Stimulated activated CD8-positive, alpha-beta memory T cell treated with anti-CD3 and anti-CD28 coated beads, Interleukin-4, amount 100 ng/mL, for 24 hours (primary cell): ENCODE measurements at places on chromosomes 13 and 19.

- no peak for DNase-seq
Observed at GRCh38 chr13:61880578-61881283, 465.1 kb upstream of the PCDH20 start.

DNA sequence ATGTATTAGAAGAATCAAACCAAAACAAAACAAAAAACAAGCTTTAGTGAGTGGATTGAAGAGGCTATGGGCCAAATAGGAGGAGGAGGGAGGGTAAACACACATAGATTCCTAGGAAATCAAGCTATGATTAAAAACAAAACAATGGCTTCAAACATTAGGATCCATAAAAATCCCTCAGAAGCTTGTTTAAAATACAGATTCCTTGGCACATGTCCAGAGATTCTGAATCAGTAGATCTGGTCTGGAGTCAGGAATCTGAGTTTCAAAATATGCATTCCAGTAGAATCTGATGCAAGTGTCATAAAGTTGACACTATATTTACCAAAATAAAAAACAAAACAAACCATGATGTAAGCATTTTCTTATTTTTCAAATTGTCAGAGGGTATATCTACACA lies 692.8 kb upstream of the SGCG start:
- DNase-seq = no peak

DNA sequence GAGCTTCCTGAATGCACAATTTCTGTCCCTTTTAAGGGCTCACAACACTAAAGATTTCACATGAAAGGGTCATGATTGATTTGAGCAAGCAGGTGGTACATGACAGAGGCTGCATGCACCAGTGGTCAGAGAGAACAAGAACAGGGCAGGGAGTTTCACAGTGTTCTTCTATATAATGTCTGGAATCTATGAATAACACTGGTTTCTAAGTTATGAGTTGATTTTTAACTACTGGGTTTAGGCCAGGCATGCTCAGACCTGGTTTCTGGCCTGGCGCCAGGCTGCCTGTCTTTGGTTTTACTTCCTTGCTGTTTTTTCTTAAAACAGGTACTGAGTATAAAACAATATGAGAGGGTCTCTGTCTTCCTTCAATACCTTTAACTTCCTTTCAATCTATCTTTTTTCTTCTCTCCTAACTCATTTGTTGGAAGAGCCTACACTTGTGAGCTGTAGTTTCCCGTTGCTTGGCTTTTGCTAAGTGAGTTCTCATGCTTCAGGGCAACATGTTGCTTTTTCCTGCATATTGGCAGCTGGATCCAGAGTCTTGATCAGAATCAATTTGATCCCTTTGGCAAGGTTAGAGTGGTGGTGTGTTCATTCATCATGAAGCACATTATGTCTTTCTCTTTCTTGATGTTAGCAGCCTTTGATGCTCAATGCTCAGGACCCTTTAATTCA lies 38.5 kb upstream of the FGF14 start:
- DNase-seq = no peak

- DNase-seq = no peak
Observed at GRCh38 chr13:61692691-61693090, 277.0 kb upstream of the PCDH20 start.

- no peak for DNase-seq
Observed at GRCh38 chr13:51246418-51247277, 24.4 kb downstream of the FAM124A start.

- DNase-seq = no peak
Observed at GRCh38 chr13:100490692-100491091, 97.9 kb downstream of the GGACT start.

DNA sequence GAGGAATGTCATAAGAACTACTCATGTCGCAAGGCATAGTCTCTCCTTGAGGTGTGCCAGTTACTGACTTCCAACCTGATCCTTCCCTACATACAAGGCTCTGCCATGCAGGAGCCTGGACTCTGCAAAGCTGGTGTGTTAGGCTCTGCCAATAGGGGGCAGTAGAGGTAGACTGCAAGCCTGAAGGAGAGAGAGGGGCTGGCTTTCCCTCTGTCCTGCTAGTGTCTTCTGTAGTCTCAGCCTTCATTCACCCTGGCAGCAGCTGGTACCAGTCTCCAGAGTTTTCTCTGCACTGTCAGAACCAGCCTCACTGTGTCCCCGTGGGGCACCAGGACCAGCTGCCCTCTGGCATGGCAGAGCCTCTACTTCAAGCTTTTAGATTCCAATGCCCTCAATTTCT lies 14.5 kb downstream of the SHISA2 start:
- no peak for DNase-seq

GRCh38 chr19:52216401-52216800 lies 26.5 kb downstream of the PPP2R1A start:
- no peak for DNase-seq

DNA sequence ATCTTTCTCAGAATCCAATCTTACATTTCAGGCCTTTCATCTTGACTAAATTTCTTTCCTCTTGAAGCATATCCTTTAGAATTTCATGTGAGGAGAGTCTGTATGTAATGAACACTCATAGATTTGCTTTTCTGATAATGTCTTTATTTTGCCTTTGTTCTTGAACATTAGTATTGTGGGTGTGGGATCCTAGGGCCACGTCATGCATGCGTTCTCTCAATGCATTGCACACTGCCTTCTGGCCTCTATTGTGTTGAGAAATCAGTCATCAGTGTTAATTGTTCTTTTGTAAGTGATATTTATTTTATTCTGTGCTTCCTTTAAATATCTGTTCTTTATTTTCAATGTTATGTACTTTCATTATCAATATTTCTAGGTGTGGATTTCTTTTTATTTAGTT lies 364.9 kb downstream of the OXGR1 start:
- no peak for DNase-seq

- DNase-seq = no peak
Observed at GRCh38 chr19:519449-519865, 12.1 kb upstream of the CDC34 start.

DNA sequence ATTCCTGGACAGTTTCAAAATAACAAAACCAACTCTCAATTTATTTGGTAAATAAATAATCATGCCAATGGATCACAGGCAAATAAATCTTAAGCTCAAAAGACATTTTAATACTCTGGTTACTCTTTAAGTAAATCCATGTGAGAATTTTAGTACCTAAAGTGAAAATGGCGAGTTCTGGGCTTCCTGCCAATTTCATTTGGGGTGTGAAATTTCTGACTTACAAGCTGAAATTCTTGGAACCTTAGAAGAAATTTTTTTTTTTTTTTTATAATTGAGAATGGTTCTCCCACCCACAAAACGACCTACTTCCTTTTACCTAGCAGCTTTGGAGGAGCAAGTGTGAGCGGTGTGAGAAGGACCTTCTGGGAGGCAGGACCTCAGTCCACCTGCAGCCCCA lies 354.5 kb upstream of the NBEA start:
- no peak for DNase-seq

DNA sequence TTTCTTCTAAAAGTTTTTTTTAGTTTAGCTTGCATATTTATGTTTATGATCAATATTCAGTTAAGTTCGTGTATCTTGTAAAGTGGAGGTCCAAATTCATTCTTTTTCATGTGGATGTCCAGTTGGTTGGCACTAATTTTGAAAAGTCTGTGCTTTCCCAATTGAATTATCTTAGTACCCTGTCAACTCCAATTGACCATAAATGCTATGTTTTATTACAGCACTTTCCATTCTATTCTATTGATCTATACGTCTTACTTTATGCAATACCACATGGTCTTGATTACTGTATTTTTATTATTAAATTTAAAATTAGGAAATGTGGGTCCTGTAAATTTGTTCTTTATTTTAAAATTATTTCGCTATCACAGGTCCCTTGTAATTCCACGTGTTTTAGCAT lies 837.6 kb upstream of the SLC10A2 start:
- DNase-seq = no peak

GRCh38 chr13:111659842-111660241 lies 339.4 kb downstream of the TEX29 start:
- DNase-seq = no peak

DNA sequence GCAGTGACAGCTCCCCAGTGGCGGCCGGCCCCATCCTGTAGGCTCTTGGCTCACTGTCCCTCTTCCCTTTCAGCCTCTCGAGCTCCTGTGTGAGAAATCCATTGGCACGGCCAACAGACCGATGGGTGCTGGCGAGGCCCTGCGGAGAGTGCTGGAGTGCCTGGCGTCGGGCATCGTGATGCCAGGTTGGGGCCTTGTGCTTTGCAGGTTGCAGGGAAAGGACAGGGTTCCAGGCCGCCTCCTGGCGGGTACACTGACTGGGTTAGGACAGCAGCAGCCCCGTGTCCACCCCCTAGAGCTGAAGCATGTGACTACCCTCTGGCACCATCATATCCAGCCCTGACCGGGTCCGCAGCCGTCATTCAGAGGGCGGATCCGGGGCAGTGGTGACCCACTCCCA lies 21.5 kb upstream of the QTRT1 start:
- no peak for DNase-seq

- no peak for DNase-seq
Observed at GRCh38 chr19:31074199-31075125, 274.8 kb downstream of the TSHZ3 start.

DNA sequence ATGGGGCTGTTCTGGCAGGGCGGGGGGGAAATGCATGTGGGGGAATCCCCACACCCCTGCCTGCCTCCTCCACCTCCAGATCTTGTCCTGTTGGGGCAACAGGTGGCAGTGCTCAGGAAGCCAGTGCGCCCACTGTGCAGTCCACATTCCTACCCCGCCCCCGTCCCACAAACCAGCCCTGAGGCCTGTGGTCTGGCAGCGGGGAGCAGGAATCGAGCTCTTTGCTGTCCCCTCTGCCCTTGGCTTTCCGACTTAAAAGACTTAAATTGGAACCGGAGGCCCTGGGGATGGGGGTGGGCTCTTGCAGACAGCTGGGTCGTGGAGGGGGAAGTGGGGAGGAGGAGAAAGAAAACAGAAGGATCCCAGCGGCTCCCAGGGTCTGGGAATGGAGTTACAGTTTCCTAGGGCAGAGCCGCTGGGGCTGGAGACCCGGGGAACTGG lies 4.3 kb downstream of the NANOS3 start:
- DNase-seq = no peak

DNA sequence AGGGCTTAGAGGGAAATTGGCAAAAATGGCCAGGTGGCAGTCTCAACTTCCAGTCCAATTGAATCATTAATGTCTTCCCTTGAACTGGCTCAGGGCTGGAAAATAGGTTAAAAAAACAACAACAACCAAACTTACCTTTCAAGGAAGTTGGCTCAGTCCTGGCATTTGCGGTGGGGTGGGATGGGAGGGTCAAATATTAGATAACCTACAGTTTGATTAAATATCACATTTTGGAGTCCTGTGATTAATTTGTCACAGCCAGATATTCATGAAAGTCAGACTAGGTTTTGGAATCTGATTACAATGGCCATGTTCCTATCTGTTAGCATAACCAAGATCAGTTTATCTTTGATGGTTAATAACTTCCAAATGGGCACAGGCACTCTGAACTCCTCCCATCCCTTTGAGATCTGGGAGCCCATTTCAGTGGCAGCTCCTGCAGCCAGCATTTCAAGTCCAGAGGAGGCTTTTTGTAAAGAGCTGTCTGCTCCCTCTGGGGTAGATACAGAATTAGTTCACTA lies 7.8 kb upstream of the DZIP1 start:
- DNase-seq = no peak

GRCh38 chr19:46766569-46767317 lies 20.5 kb upstream of the STRN4 start:
- no peak for DNase-seq

DNA sequence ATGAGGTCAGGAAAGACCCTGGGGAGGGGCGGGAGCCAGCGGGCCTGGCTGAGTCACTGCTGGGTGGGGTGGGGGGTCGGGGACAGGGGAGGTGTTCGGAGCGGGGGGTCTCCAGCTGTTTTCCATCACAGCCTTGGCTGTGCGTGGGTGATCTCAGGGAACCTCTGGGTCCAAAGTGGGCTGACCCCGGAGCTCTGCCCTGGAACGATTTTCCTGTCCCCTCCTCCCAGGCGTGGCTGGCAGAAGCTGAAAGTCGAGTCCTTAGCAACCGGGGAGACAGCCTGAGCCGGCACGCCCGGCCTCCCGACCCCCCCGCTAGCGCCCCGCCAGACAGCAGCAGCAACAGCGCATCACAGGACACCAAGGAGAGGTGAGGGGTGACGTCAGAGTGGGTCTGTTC lies 10.6 kb downstream of the TRIP10 start:
- no peak for DNase-seq

DNA sequence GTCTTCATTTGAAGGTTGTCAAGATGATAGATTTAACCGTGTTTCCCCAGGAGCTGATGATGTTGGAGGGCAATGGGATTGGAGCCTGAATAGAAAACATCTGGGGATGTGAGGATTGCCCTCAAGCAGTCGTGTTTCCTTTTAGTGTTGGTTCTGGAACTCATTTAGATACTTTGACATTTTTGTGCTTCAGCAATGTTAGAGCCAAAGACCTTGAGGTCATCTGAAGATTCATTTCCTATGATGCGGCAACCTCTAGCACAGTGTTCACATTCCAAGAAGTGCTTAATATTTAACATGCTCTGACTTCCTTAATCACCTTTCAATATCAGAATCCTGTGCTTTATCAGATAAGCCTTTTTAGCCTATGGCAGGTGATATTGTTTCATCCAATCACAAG lies 82.7 kb downstream of the SLC10A2 start:
- DNase-seq = no peak

DNA sequence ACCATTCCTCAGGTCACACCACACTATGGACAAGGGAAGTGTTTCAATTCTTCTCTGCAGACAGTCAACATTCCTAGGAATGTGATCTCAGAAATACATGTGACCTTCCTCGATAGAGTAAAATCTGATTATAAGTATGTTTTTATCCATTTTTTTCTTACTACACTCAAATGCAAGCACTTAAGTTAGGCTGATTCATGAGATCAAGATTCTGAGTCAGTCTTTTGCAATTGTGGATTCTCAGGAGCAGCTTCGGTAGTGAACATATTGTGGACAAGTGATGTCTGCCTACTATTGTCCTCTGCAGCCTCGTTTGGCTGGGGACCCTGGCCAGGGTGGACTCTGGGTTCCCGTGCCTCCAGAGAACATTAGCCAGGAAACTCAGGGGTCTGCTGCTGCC lies 3.2 kb downstream of the SERPINE3 start:
- no peak for DNase-seq

GRCh38 chr19:15231271-15231670 lies 977 bp downstream of the EPHX3 start:
- no peak for DNase-seq

DNA sequence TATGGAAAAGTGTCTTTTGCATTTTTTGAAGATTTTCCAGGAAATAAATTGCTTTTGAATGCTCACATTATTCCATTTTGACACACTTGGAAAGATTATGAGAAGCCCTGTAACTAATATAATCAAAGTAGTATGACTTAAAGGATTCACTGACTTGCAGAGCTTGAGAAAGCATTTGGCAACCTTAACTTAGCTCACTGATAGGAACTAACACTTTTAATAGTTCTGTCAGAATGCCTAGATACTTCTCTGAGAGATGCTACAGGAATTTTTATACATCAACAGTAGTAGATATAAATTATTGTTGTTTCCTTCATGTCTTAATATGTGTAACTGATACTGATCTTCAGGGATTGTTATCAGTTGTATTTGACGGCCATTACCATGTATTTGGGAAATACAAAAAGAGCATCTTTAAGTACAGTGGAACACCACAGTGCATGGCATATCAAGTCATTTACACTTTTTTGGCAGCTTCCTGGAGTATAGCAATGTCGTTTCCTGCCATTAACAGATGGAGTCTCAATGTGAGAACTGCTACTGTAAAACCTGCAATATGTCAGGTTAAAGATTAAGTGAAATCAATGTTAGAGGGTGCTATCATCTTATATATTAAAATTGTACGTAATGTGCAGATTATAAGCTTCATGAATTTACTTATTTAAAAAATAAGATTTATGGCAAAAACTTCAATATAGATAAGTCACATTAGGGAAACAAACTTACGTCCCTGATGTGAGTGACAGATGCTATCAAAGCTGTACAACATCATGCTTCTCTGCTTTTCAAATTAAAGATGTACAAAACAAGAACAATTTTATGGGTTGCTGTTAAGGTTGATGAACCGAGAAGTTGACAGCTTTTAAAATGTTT lies 1159.8 kb upstream of the MIR17HG start:
- DNase-seq = no peak
